ENCODE measurements at places on chromosomes 7 and 10.

DNA sequence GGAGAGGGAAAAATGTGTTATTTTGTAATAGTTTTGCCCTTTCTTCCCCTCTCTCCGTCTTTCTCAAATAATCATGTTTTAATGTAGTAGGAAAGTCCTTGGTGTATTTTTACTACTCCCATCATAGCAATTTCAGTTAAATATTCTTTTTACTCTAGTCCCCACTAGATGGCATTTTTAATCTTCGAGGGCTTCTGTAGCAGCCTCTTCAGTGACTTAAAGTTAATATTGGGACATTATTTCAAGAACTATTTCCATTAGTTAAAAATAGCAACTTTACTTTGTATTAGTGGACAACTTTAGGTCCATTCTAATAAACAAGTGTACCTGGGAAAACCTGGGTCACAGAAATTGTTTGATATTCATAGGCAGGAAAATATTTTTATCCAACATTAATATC lies 23.0 kb downstream of the EDRF1 start:
- DNase-seq, result no peak

DNA sequence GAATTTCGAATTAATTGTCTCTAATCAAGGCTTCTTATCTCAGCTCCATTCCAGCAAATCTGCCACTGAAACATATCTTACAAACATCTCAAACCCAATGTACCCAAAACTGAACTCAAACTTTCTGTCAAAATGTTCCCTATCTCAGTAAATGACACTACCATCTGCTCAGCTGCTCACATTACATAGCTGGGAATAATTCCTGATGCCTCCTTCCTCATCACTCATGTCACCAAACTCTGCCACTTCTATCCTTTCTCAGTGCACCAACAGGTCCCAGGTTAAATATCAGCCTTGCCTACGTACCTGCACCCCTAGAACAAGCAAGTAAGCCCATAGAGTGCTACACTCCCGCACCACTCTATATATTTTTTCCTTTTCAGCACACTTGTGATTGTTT lies 12.4 kb downstream of the WAPL start:
- no peak for DNase-seq

GRCh38 chr7:20475756-20476155 lies 139.7 kb upstream of the ABCB5 start:
- DNase-seq, result no peak

GRCh38 chr10:69558559-69558958 lies 14.7 kb downstream of the NEUROG3 start:
- no peak for DNase-seq

DNA sequence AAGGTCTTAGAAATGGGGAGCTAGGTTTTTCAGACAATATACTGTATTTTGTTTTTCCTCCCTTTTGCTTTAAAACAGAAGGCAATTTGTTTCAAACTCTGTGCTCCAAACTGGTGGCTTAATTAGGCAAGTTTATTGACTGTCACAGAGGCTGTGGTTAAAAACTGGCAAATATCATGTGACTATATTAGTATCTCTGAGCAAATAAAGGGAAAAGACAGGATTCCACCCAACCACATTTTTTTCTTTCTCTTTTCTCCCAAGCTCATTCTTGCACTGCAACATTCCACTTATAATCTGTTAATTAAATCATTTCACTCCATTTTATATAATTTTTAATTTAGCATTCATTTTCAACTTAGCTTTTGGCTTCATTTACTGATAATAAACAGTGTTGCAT lies 615.8 kb downstream of the AUTS2 start:
- DNase-seq, result no peak

- peak; percentile 36 for DNase-seq
Observed at GRCh38 chr7:98733036-98733435, 116.0 kb downstream of the NPTX2 start.

DNA sequence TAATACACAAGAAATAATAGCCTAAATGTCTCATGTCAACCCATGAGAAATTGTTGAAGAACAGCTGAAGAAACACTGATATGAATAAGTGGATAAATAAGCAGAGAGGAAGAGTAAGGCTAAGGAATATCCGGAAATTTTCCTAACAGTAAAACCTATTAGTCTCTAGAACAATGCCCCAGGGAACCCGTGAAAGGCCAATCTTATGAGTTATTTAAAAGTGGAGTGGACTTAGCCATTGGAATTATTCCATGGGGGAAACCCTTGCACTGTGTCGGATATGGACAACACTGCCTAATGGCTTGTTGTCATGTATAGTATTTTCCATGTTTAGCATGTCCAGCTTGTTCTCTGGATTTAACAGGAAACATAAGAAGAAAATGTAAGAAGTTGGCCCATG lies 217.2 kb upstream of the PLXNA4 start:
- DNase-seq, result no peak

DNA sequence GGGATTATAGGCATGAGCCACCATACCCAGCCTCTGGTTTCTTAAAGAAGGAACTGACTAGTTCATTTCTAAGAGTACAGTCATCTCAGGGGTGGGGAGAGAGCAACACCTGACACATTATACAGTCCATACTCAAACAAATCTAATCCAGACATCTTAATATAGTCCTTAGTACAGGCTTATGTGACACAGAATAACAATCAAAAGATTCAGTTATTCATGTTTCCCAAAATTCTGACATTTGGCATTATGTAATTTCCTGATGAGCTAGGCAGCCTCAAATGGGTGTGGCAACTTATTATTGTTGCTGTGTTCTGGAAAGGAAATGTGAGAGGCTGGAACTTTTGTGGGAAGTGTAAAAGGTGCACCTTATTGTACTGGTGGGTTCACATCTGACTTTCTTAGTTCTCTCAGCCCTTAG lies 116.3 kb downstream of the WDFY4 start:
- DNase-seq, result no peak

- DNase-seq, result no peak
Observed at GRCh38 chr10:86377797-86378146, 11.2 kb upstream of the GRID1 start.

- DNase-seq, result no peak
Observed at GRCh38 chr10:132209130-132209529, 22.4 kb downstream of the DPYSL4 start.

- no peak for DNase-seq
Observed at GRCh38 chr7:44161371-44161770, 20.2 kb upstream of the MYL7 start.

GRCh38 chr7:73833251-73833919 lies 2.6 kb downstream of the CLDN4 start:
- DNase-seq, result no peak

- DNase-seq, result peak; percentile 29
Observed at GRCh38 chr7:6106140-6106904, 75.1 kb downstream of the ANKRD61 start.

GRCh38 chr7:422191-422885 lies 97.3 kb downstream of the PDGFA start:
- no peak for DNase-seq

DNA sequence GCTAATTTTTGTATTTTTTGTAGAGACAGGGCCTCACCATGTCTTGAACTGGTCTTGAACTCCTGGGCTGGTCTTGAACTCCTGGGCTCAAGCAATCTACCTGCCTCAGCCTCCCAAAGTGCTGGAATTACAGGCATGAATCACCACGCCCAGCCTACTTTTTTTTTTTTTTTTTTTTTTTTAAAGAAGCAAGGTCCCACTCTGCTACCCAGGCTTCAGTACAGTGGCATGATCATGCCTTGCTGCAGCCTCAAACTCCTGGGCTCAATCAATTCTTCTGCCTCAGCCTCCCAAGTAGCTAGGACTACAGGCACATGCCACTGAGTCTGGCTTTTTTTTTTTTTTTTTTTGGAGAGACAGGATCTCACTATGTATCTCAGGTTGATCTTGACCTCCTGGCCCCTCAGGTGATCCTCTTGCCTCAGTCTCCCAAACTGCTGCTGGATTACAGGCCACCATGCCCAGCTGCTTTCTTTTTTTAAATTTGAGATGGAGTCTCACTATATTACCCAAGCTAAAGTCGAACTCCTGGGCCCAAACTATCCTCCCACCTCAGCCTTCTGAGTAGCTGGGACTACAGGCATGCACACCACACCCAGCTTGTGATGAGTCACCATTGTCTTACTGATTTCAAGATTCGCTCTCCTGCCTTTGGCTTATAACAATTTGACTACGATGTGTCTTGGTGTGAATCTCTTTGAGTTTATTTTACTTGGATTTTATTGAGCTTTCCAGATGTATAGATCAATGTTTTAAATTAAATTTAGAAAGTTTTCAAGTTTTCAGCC lies 9.0 kb downstream of the RPEL1 start:
- no peak for DNase-seq

- DNase-seq, result no peak
Observed at GRCh38 chr10:1611936-1612550, 125.3 kb downstream of the ADARB2 start.

DNA sequence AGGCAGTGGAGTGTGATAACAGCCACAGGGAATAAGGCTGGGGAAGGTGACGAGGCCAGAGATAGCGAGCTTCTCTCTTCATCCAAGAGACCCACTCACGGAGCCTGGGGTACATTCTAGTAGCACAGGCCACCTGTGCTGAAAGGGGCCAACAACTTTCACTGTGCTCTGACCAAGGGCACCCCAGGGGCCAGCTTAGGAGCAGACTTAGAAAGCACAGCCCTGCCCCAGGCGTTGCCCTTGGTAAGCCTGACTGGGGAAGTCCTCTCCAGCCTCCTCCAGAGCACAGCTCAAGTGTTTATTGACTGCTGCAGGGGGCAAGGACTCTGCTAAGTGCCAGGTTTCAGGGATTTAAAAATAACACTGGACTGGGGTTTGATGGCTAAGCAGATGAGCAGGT lies 44.7 kb downstream of the EBF3 start:
- DNase-seq, result no peak

GRCh38 chr10:85047979-85048378 lies 719.6 kb downstream of the CCSER2 start:
- no peak for DNase-seq

GRCh38 chr7:150626696-150627095 lies 5.5 kb downstream of the GIMAP6 start:
- no peak for DNase-seq

DNA sequence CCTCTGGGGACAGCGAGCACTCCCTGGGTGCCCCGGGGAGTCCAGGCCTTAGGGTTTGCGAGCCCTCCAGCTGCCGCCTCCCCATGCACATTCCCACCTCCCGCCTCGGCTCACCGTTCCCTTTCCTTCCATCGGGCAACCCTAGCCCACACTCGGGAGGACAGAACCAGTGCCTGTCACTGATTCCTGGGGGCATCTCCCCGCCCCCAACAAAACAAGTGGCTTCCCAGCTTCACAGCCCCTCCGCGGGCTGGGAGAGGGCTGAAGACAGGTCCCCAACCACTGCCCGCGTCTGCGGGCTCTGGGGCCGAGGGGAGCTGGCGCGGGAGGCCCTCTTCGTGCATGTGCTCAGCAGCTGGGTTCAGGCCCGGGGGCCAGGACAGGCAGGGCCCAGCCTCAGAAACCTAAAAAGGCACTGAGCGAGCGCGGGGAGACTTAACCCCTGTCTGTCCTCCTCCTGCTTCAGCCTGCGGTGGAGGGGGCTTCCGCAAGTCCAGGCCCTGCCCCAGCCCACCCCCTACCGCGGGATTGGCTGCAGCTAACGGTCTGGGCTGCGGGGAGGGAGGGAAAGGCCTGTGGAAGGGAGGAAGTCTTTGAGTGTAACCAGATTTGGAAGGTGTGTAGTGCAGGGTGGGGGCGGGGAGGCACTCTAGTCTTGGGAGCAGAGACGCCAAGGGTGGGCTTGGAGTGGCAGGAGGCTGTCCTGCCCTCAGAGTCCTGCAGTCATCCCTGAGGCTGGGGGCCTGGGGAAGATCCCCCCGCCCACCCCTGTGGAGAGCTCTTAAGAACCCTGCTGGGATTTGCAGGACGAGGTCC lies 1.2 kb downstream of the FLNC start:
- no peak for DNase-seq

DNA sequence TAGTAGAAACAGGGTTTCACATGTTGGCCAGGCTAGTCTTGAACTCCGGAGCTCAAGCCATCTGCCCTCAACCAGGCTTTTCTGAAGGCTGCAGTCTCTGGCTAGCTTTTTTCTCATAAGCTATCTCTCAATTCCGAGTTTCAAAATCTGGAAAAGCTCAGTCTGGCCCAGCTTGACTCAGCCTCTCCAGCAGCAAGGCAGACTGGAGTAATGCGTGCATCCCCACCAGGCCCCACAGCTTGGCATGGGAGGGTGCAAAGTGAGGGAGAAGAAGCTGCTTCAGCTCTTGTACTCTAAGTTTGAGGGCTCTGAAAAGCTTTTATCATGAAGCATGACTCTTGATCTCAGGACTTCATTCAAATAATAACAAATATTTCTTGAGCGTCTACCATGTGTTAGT lies 4.8 kb downstream of the DHTKD1 start:
- no peak for DNase-seq

- no peak for DNase-seq
Observed at GRCh38 chr7:80480566-80480965, 31.3 kb downstream of the GNAT3 start.

GRCh38 chr10:48502791-48503190 lies 102.1 kb downstream of the ARHGAP22 start:
- no peak for DNase-seq

GRCh38 chr7:26675143-26675887 lies 189.1 kb downstream of the SKAP2 start:
- DNase-seq, result no peak

GRCh38 chr7:37409461-37409860 lies 39.2 kb downstream of the ELMO1 start:
- no peak for DNase-seq

GRCh38 chr7:29598137-29598536 lies 34.5 kb downstream of the PRR15 start:
- no peak for DNase-seq
